Fibroblast of gingiva (primary cell): ENCODE measurements at places on chromosomes 4 and X.

DNA sequence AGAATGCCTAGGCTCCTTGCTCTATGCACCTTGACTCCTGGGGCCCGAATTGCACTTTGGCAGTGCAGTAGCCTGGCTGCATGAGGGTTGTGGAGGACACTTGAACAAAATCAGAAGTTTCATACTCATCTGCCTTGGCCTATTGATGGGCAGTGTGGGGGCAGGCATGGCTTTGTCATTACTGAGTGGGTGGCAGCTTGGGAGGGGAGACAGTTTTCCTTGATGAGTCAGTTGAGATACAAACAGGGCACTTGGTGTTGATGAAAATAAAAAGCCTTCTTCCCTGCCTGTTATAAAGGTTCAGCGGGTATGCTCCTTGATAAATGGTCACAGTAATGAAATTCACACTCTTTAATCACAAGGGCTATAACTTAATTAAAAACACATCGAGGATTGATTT lies 126.8 kb upstream of the MAMLD1 start:
- DNase-seq, result no peak

DNA sequence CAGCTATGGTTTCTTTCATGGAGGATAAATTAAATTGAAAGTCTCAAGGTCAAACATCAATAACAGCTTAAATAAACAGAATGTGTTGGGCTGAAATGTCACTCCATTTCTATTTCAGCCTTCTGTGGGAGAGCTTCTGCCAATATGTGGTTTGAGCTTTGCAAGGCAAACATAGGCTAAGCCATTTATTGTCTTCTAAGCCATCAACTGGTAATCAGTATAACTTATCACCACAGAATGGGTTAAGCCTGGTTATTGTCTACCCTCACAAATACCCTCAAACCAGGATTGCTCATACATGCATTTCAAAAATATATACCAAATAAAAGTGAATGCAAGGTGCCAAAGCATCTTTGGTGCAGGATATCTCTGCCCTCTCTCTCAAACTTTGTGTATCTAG lies 52.7 kb downstream of the GABRB1 start:
- DNase-seq, result no peak

DNA sequence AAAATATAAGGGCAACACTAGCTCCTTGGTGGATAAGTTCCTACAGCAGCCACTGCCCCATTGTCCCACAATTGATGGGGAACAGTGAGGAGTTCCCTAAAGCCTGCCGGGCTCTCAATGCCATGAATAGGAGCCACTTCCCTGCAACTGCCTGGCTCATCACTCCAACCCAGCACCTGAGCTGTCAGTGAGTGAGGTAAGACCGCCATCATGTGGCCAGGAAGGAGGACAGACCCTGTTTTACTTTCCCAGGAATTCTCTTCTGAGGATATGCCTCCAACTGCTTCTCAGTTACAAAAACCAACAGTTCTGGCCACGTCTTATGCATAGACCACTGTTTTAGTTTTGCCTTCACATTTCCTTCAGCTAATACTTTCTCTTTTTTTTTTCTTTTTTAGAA lies 45.5 kb downstream of the SRPX start:
- no peak for DNase-seq

DNA sequence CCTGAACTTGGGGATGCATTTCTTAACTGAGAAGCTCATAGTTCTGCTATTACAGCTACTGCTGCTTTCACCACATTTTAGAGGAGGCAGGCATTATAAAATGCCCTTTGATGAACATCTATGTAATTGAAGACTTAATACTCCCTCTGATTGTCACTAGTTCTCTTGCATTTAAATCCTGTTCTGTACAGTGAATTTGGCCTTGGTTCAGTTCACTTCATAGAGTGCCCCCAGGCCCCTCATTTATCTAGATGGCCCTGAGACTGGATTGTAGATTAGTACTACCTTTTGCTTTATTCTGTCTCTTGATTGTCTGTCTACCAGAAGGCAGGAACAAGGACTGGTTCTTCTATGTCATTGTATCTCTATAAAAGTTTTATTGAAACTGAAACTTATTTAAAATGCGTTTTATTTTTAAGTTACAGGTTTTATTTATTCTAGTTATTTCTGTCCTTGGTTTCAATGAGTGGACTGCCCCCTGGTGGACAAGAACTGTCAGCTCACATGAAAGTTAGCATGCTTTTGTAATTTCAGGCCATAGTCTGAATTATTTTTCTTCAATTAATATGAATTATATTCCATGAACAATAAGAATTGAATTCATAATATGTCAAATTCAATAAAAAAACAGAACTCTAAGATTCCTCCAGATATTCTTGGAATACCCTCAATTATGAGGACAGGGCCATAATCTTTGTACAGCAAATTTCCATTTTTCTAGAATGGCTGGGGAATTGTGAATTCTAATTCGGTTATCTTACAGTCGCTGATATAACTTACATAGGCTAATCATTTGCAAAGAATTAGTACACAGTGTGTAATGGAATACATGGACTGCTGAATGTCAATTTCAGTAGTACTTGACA lies 47.2 kb upstream of the TMEM33 start:
- peak; percentile 45 for DNase-seq

- DNase-seq, result peak; percentile 60
These were observed 123.0 kb upstream of the PCDH18 start for GRCh38 chr4:137655302-137655701.

DNA sequence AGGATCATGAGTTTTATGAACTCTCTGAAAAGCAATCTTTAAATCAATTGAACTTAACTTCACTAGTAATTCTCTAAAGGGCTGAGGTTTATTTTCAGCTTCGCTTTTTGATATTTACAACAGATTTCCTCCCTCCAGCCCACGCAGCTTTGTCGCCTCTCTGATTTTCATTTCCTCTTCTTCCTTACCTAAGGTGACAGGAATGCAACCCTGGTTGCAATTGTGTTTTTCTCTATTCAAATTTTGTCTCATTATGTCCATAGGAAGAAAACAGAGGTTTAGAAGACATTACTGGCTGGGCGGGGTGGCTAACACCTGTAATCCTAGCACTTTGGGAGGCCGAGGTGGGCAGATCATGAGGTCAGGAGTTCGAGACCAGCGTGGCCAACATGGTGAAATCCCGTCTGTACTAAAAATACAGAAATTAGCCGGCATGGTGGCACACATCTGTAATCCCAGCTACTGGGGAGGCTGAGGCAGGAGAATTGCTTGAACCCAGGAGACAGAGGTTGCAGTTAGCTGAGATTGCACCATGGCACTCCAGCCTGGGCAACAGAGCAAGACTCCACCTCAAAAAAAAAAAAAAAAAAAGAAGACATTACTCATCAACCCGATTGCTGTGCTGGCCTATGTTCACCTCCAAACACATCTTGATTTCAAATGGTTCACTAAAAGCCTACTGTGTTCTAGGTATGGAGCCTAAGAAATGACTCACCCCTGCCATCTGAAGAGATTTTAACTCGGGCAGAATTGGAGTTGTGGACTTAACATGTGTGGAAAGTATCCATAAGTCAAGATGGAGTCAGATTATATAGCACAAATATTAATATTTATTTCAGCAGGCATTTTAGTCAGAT lies 36.8 kb downstream of the VSIG4 start:
- DNase-seq, result no peak

DNA sequence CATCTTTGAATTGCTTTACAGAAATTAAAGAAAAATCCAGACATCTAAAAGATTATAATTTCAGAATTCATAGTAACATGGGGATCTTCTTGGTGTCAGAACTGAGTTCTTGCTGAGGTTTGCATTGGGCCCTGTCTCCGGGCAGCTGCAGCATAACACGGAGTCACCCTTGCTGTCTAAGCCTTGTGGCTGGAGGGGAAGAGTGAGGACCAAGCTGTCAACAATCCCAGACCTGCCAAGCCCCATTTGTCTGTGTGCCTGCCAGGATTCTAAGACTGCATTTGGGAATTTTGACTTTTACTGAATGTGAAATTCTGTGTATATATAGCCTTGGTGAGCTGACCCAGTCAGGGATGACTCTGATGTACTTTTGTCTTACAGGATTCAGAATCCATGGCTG lies 25.2 kb upstream of the NAP1L5 start:
- no peak for DNase-seq

GRCh38 chr4:92406488-92406887 lies 102.7 kb downstream of the GRID2 start:
- no peak for DNase-seq

GRCh38 chrX:49001521-49002090 lies 458 bp downstream of the GRIPAP1 start:
- peak; percentile 15 for DNase-seq

- no peak for DNase-seq
These were observed 60.6 kb downstream of the RPS6KA3 start for GRCh38 chrX:20205927-20206708.

DNA sequence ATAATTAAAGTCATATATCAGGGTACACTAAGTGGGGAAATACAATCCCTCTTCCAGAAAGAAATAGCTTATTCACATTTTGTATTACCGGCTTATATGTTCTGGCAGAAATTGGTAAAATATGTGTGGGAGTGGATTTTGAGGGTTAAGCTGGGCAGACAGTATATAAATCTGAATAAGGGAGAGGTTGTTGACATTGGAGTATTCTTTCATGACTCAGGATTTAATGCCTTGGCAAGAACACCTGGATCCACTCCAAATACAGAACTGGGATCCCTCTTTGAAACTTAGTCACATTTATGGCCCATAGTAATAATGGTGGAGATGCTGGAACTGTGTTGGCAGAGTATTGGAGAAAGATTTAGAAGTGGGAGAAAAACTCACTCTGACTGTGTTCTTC lies 54.3 kb upstream of the TET2 start:
- DNase-seq, result peak; percentile 35

DNA sequence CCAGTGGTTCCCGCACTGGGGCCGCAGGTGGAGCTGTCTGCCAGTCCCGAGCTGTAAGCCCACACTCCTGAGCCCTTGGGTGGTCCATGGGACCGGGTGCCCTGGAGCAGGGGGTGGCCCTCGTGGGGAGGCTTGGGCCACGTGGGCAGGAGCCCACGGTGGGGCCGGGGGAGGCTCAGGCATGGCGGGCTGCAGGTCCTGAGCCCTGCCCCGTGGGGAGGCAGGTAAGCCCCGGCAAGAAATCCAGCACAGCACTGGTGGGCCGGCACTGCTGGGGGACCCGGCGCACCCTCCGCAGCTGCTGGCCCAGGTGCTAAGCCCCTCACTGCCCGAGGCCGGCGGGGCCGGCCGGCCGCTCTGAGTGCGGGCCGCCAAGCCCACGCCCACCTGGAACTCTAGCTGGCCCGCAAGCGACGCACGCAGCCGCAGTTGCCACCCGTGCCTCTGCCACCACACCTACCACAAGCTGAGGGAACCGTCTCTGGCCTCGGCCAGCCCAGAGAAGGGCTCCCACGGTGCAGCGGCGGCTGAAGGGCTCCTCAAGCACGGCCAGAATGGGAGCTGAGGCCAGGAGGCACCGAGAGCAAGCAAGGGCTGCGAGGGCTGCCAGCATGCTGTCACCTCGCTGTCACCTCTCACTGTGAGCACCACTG lies 2.0 kb upstream of the METAP1 start:
- DNase-seq, result no peak

GRCh38 chr4:32161392-32161791 lies 1441.2 kb downstream of the PCDH7 start:
- no peak for DNase-seq

GRCh38 chrX:3549411-3549911 lies 164.0 kb downstream of the PRKX start:
- peak; percentile 48 for DNase-seq

GRCh38 chrX:147894366-147894963 lies 17.3 kb upstream of the FMR1 start:
- no peak for DNase-seq
